Kidney tubule cell (primary cell): ENCODE measurements at places on chromosomes 12 and 14.
A peak's percentile ranks its signal among the peaks of the same experiment; 100 is the strongest.

- DNase-seq: no peak
Measured at GRCh38 chr12:131372171-131372475, 338.8 kb upstream of the SFSWAP start.

- DNase-seq: no peak
Measured at GRCh38 chr14:105061428-105062047, 3.7 kb downstream of the GPR132 start.

- DNase-seq: peak; percentile 19
Measured at GRCh38 chr12:53171725-53172329, 8.7 kb upstream of the ZNF740 start.

DNA sequence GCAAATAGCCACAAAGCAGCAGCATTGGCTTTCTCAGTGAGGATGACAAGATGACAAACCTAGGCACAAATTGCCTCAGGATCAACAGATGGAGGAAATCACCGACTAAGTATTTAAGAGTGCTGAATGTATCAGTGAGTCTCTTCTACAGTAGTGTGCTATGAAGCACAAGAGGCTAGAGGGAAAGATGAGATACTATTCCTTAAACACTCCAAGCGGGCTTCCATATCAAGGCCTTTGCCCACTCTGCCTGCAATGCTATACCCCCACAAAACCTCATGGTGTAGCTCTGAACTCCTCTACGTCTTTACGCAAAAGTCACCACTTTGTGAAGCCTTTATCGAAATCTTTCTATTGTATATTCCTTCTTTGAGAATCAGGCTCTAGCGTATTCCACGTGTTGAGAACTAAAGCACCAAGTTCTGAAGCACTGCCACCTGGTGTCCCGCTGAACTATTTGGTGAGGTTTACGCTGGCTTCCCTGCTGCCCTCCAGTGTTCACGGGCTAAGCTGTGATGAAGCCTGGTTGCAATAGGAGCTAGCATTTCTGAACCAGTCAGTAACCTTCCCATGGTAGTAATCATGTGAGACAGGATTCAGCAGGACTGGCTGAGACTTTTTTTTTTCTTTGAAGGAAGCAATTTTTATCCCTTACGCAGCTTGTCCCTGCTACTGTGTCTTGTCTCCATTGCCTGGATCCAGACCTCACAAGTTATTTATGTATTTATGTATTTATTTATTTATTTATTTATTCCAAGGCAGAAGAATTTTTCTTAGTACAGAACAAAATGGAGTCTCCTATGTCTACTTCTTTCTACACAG, 426.5 kb upstream of the OR4E1 start:
- DNase-seq: peak; percentile 78

- no peak for DNase-seq
Measured at GRCh38 chr12:64660237-64661018, 50.1 kb downstream of the RASSF3 start.

GRCh38 chr12:89648211-89648930, 60.3 kb downstream of the ATP2B1 start:
- no peak for DNase-seq

GRCh38 chr14:95496690-95497259, 19.7 kb downstream of the SYNE3 start:
- no peak for DNase-seq

DNA sequence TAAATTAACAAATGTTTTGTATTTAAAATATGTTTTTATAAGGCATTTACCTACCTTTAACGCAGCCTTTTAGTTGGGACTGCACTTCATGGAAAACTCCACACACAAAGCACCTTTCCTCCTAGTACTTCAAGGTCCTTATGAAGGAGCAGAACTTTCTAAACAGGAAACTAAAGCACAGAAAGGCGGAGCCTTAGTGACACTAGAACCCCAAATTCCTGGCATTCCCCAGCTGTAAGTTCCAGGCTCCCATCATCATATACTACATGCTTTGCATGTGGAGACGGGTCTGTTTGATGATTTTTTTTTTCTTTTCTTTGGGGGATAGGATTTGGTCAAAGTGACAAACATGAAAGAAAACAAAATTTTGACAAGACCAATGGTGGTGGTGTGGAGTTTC, 39.5 kb downstream of the STXBP6 start:
- no peak for DNase-seq

GRCh38 chr12:118574288-118574687, 197.9 kb downstream of the SUDS3 start:
- no peak for DNase-seq

DNA sequence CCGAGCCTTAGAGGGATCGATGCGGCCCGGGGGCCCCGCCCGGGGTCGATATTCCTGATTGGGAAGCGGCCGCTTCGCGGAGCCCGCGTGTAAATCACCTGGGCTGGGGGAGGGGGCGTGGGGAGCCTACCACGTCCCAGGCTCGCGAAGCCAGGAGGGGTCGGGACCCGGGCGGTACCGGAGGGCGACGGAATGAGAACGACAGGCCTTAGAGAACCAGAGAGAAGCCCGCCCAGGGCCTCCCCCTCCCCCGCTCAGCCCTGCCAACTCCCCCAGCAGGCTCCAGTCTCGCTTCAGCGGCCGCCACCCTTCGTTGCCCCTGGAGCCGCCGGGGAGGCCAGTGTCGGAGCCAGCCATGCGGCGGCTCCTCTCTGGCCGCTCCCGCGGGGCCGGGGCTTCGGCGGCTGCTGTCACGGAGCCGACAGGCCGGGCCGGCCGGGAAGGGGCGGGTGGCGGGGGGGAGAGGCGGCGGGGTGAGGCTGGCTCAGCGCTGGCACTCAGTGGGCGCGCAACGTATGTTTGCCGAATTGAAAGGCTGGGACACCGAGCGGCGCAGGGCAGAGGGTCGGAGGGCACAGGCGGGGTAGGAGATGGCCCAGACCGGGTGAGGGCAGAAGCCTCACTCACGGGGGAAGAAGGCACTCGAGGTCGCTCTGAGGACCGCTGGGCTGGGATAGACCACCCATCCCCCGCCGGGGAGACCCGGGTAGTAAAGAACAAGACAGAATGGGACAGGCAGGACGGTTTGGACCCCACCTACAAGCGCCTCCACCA, 1.4 kb upstream of the DNAJC22 start:
- peak; percentile 80 for DNase-seq

DNA sequence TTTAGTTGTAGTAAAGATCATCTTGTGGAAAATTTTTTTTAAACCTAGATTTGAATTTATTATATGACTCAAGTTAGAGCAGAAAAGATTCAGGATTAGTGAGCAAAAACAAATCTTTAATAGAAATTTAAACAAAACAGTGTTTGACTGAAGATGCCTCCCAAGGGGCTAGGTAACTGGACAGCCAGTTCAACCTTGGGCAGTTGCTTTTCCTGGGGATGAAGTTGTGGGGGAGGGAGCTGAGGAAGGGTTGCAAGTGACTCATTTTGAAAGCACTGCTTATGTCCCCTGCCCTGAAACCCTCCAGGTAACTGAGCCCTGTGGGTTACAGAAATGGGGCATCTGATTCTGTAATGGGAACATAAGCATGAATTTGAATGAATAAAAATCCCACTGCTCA, 13.1 kb downstream of the CFAP54 start:
- peak; percentile 63 for DNase-seq

- peak; percentile 45 for DNase-seq
Measured at GRCh38 chr12:106220536-106220935, 27.3 kb downstream of the CKAP4 start.
